ENCODE measurements at places on chromosomes 11 and 22. TPM values are rescaled to one million over a fixed set of nuclear protein-coding genes. Genes with fewer than 3 reads are reported as not detected.
A peak's percentile ranks its signal among the peaks of the same experiment; 100 is the strongest.

GRCh38 chr11:65477149-65477965 is 21.5 kb upstream of the MALAT1 start:
- peak; percentile 98 for DNase-seq

CRYAB gene
- 1,238 TPM for total RNA-seq

SMCO4 gene
- total RNA-seq: 12.3 TPM

- DNase-seq: peak; percentile 54
Measured at GRCh38 chr11:74004759-74005615, 3.9 kb downstream of the UCP3 start.

GRCh38 chr22:46754110-46754799 is 8.2 kb upstream of the TBC1D22A start:
- DNase-seq: peak; percentile 89

ASRGL1 gene
- total RNA-seq: 17.0 TPM

METTL15 gene
- total RNA-seq: 21.0 TPM

GRCh38 chr11:103536335-103536722 is 427.1 kb downstream of the DYNC2H1 start:
- DNase-seq: no peak

LRRC74B gene
- total RNA-seq: not detected

SLC22A9 gene
- total RNA-seq: not detected

- DNase-seq: no peak
Measured at GRCh38 chr11:8927233-8927632, 5.5 kb downstream of the C11orf16 start.

GRCh38 chr11:27088353-27088752 is 47.7 kb downstream of the BBOX1 start:
- DNase-seq: no peak

- no peak for DNase-seq
Measured at GRCh38 chr11:60625262-60625661, 74.2 kb upstream of the MS4A8 start.

DNA sequence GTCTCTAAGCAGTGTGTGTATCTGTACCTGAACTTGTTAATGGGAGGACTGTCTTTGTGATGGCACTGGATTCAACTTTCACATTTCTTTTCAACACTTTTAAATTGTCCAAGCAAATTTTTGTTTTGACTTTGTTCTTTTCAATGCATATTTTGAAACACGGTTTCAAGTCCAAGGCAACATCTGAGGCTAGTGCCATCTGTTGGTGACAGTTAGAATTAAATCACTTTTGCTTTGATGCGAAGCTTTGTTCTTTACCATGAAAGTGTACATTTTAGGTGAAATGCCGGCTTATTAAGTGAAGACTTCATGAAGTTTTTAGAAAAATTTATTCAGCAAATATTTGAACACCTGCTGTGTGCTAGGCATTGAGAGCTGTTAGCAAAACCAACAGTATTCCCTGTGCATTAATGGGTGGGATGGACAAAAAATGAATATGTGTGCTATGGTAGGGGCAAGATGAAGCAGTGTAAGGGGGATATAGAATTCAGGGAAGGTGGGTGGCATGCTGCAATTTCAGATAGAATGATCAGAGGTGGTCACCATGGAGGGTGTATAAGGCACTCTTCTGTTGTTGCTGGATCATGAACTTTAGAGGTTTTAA is 70.2 kb downstream of the DDX10 start:
- no peak for DNase-seq

- no peak for DNase-seq
Measured at GRCh38 chr22:31898926-31899325, 45.4 kb upstream of the YWHAH start.

GRCh38 chr22:29855611-29856181 is 17.6 kb upstream of the ASCC2 start:
- DNase-seq: no peak

ARHGAP42 gene
- 120 TPM for total RNA-seq

DNA sequence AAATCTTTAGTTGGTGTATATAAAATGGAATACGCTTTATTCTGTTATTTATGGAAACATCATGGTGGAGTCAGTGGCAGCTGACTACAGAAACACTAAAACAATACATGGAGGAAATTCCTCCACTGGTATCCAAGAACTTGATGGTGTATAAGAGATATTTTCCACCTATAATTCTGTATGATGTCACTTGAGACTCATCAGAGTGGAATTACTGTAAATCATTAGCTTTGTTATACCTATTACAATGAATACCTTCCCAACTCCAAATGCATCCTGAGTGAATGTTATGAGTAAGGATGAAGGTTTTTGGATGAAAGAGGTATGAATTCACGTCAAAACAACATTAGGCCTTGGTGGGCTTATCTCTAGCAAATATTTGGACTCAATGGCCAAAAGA is 258.5 kb upstream of the SORL1-AS1 start:
- no peak for DNase-seq

- DNase-seq: no peak
Measured at GRCh38 chr22:41481131-41481830, 12.4 kb downstream of the ACO2 start.

DNA sequence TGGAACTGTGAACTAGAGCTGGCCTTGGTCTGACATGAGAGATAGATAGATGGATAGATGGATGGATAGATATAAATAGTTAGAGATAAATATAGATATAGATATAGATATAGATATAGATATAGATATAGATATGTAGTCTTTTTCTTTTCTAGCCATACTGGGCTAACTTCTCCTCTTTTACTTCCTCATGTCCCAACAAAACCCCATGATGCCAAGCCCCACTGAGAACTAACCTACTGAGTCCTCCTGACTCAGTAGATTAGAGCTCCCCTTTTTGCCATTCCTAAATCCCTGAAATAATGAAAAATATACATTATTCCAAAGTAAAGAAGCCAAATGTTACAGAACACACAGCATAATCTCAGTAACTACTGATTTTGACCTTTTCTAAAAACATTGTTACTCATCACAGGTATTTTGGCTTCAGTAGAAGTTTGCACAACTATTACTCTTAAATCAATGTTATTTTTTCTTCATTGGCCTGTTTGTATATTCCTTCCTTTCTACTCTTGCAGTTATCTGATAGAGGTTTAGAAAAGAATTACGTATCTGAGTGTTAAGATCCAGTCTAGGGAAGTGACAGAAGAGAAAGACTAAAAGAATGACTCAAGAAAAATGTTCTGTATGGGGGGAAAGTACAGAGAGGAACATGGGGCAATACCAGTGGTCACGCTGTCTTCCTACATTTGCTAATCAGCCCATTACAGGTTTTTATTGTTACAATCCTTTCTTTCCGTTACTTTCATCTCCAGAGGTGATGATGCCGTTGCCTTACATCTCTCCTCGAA is 6.0 kb upstream of the OR10D3 start:
- DNase-seq: no peak

DNA sequence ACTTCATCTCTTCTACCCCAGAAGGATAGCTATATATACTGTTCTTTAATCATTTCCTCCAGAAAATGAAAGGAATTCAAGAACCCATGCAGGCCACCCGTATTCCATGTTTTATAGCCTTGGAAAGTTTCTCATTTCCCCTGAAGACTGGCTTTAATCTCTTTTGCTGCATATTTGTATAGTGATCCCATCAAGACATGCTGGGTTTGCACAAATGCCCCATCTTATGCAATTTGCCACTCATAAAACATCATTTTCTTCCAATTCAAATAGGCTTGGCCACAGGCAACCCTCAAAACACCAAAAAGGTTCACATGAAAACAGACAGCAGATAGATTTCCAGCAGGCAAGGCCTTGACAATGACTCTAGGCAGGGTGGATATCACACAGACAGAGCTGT is 28.3 kb upstream of the APOA1 start:
- DNase-seq: no peak

BCR gene
- total RNA-seq: 101 TPM

GRCh38 chr11:128481135-128481534 is 106.2 kb downstream of the ETS1 start:
- no peak for DNase-seq

DNA sequence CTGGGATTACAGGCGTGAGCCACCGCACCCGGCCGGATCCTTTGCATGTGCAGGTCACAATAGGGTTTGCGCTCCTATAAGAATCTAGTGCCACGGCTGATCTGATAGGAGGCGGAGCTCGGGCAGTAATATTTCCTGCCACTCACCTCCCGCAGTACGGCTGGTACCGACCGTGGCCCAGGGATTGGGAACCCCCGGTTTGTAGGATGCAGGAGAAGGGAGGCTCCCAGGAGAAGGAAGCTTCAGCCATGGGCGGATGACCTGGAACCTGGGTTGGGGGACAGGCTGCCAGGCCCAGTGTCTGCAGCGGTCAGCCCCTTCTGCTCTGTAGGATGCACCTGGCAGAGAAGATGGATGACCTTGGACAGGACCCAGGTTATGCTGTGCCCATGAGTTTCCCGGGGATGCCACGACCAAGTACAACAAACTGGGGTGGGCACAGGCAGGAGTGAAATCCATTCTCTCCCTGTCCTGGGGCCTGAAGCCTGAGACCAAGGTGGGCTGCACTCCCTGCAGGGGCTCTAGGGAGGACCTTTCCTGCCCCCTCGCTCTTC is 818.9 kb downstream of the BRD1 start:
- peak; percentile 36 for DNase-seq

DNA sequence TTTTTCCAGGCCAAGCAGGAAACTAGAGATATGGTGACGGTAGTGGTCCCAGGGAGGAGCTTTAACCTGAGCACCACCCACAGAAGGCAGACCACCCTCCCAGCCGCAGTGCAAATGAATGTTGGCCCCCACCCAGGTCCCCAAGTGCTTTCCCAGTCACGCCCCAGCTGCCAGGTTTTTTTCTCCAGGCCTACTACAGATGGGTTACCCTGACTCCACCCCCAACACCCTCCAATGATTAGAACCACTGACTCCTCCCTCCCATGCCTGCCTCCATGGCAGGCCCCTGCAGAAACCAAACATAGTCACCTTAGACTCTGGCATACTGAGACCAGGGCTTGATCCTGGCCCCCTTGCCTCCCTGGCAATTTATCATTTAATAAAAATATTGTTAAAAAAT is 58.7 kb upstream of the CHST1 start:
- no peak for DNase-seq

NUDT8 gene
- total RNA-seq: 7.8 TPM

LIF gene
- 3.2 TPM for total RNA-seq

GRM5 gene
- total RNA-seq: 0.13 TPM

DNA sequence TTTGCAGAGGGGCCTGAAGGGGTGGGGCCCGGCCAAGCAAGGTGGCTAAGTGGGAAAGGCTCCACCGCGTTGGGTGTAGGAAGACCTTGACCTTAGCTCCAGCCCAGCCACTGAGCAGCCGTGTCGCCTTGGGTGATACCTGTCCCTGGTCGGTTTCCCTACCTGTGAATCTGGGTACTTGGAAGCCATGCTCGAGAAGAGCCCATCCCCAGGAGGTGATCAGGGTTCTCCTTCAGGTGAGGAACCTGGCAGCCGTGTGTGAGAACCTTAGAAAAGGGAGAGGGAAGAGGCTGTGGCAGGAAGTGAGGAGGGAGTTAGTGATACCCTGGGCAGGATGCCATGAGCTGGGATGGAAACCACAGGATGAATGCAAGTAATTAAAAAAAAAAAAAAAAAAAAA is 21.6 kb downstream of the PPARA start:
- DNase-seq: no peak

UCP3 gene
- 2.6 TPM for total RNA-seq

DNA sequence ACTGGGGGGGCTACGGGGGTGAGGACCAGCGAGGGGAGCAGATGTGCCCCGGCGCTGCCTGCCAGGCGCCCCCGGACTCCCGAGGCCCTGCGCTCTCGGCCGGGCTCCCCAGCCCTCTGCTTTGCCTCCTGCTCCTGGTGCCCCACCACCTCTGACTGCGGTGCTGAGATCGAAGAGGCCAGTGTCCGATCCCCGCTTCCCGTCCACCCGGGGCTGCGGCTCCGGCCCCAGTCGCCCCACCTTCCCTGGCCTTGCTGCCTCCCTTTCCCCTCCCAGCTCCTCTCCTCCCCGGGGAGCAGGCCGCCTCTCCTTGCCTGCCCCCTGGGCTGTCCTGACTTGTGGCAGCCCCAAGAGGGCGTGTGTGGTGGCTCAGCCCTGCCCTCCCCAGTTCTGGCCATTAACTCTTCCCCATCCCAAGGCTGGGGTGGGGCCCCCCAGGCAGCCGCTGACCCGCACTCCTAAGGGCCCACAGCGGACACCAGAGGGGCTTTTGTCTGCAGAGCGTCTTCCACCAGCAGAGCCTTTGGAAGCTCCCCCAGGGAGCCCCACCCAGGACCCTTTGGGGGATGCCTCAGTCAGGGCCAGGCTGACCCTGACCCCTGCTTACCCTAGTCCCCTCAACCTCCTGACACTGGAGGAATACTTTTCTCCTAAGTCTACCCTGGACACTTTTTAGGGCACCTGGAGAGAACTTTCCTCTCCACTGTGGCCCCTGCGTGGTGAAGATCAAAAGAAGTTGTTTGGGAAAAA is 16.6 kb downstream of the RTN4RL2 start:
- no peak for DNase-seq

DNA sequence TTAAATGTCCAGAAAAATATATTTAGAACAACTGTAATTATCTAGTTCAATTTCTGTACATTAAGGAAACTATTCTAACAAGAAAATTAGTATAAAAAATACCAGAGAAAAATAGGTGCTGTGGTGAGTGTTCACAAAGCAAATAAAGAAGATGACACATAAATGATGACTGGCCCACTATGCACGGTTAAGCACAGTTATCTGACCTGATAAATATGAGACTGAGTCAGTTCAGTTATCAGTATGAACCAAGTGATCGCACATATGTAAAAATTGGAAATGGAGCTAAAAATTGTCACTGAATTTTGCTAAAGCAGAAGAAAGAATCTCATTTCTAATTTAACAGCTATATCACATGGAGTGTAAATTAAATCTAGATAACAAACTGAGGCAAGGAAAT is 18.8 kb upstream of the MAML2 start:
- no peak for DNase-seq

SUSD2 gene
- 4.1 TPM for total RNA-seq

Data from sciatic nerve (tissue), 2 donors.